ENCODE measurements at places on chromosomes 3 and 15. TPM values are rescaled to one million over a fixed set of nuclear protein-coding genes. Genes with fewer than 3 reads are reported as not detected.

ROPN1 gene
- not detected for total RNA-seq

ZNF710 gene
- total RNA-seq: 64.4 TPM

MORC1 gene
- not detected for total RNA-seq

GRCh38 chr3:58779934-58780333 lies 113.4 kb upstream of the FAM3D start:
- H3K36me3 ChIP-seq: peaks cover 33% of the 10 kb centered on the region
- DNase-seq: no peak
- H3K27ac ChIP-seq: no peak overlapping the region
- no peaks in the 10 kb centered on the region for H3K27me3 ChIP-seq
- no peaks in the 10 kb centered on the region for H3K4me1 ChIP-seq

- H3K27me3 ChIP-seq: peaks cover 2% of the 10 kb centered on the region
- no peak overlapping the region for H3K27ac ChIP-seq
- H3K4me3 ChIP-seq: peak overlapping the region; percentile 78
- DNase-seq: no peak
- H3K36me3 ChIP-seq: no peaks in the 10 kb centered on the region
Measured at GRCh38 chr15:41233367-41233771, 2.3 kb downstream of the CHP1 start.

DNA sequence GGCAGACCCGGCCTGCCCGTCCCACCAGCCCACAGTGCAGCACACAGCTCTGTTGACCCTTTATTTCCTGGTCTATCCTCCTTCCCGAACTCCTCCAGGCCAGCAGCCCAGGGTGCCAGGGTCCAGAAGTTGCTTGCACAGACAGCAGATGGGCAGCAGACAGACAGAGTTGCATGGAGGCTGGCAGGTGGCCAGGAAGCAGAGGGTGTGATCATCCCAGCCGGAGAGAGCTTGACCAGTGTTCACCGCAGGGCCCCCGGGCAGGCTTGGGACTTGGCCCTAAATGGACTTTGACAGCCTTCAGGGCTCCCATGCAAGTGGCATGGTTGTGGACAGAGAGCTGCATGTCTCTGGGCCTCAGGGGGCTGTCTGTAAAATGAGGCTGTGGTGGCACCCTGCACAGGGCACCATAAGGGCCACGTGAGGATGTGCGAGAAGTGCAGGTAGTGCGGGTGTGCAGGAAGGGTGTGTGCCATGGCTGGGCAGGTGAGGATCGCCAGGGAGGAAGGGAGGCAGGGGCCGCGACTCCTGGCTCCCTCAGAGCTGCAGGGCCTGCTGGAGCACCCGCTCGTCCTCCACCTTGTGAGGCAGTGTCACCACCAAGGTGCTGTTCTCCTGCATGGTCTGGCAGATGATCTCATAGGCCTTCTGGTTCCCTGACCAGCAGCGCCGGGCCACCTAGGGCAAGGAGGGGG lies 6.3 kb upstream of the ZXDC start:
- no peak overlapping the region for H3K27ac ChIP-seq
- no peak overlapping the region for H3K4me3 ChIP-seq
- H3K4me1 ChIP-seq: peaks cover 2% of the 10 kb centered on the region
- no peaks in the 10 kb centered on the region for H3K27me3 ChIP-seq
- DNase-seq: no peak

DNA sequence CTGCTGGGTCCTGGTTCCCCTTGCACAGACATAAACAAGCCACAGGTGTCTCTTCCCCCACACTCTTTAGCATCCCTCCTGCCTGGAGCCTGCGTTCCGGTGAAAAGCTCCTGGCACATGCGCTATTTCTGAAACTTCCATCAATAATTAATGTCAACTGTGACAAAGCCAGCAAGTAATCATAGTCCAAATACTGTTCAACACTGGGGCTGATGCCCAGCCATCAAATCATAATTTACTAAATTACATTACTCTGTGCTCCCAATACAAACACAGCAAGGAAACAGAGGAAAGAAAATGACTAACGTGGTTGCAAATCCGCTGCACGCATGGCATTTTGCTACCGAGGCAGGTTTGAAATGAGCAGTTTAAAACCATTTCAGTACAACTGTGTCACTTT lies 294.7 kb downstream of the ERC2 start:
- no peak for DNase-seq
- H3K4me3 ChIP-seq: no peak overlapping the region
- H3K36me3 ChIP-seq: no peaks in the 10 kb centered on the region
- no peak overlapping the region for H3K27ac ChIP-seq
- peaks cover 8% of the 10 kb centered on the region for H3K4me1 ChIP-seq

GRCh38 chr15:50905055-50905454 lies 3.4 kb upstream of the AP4E1 start:
- no peak for DNase-seq
- no peak overlapping the region for H3K27ac ChIP-seq
- peak overlapping the region; percentile 38 for H3K4me3 ChIP-seq
- peaks cover 4% of the 10 kb centered on the region for H3K36me3 ChIP-seq
- peaks cover 20% of the 10 kb centered on the region for H3K4me1 ChIP-seq
